ENCODE measurements at places on chromosomes 7 and 10. TPM values are rescaled to one million over a fixed set of nuclear protein-coding genes. Genes with fewer than 3 reads are reported as not detected.

The OR2A5 gene
- not detected for total RNA-seq

The KCP gene
- total RNA-seq, result not detected

The GNGT1 gene
- total RNA-seq, result not detected

The UPP1 gene
- 122 TPM for total RNA-seq

The TMEM243 gene
- total RNA-seq, result 65.6 TPM

The RPEL1 gene
- 0.12 TPM for total RNA-seq

DNA sequence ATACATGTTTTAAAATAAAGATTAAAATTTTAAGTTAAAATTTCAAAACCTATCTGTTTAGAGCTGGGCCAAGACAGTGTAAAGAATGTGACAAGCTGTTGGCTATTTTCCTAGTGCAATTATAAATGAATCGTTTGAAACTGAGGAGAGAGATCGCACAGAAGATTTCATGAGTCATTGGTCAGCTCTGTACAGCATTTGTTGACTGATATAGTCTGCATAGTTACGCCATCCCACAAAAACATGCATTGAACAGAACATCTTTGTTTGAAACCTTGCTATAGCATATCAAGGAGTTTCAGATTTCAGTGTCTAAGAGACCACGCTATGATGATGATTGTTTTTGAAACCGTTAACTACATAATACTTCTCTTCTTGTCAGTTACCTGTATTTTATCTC, 1.3 kb upstream of the C10orf67 start:
- no peak for DNase-seq

- no peak for DNase-seq
Measured at GRCh38 chr7:116598861-116599260, 73.1 kb upstream of the MET start.

- DNase-seq, result peak; percentile 60
Measured at GRCh38 chr10:84214612-84215235, 10.6 kb downstream of the LRIT2 start.

- no peak for DNase-seq
Measured at GRCh38 chr7:155870334-155871180, 58.3 kb upstream of the SHH start.

- no peak for DNase-seq
Measured at GRCh38 chr7:114502454-114503254, 88.0 kb downstream of the FOXP2 start.

DNA sequence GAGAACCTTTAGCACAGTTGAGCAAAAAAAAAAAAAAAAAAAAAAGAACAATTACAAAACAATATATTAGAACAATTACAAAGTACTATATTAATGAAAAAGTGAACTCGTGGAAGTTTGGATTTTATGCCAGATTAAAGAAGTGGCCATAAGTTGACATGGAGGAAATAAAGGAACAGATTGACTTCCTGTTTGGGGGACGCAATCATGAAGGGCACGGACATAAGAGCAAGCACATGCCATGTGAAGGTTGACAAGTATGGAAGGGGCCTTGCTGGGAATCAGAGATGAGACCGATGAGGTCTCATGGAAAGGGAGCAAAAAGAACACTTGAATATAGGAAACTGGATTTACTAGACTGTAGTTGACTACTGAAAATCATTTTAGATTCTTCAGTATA, 61.7 kb downstream of the ICA1 start:
- no peak for DNase-seq

GRCh38 chr7:30974605-30975255, 11.0 kb downstream of the GHRHR start:
- peak; percentile 75 for DNase-seq

DNA sequence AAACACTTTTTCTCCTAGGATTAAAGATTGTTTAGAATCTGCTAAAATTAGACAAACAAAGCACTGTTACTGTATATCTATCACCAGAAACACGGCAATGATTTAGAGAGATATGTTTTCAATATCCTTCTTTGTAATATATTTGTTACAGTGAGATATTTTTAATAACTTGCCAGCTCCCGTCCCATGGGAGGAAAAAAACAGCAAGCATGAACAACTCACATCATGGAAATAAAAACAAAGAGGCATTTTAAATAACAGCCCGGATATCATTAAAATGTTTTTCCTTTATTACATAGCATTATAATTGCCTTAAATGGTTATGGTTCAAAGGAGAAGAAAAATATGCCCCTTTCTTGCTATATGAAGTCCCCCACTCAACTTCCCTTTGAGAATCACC, 272.1 kb downstream of the BMPER start:
- no peak for DNase-seq

Data from activated T-cell treated with anti-CD3 and anti-CD28 coated beads, Interleukin-2, amount 50 U/mL, for 72 hours (primary cell).